ENCODE measurements at places on chromosomes 13 and 19.

DNA sequence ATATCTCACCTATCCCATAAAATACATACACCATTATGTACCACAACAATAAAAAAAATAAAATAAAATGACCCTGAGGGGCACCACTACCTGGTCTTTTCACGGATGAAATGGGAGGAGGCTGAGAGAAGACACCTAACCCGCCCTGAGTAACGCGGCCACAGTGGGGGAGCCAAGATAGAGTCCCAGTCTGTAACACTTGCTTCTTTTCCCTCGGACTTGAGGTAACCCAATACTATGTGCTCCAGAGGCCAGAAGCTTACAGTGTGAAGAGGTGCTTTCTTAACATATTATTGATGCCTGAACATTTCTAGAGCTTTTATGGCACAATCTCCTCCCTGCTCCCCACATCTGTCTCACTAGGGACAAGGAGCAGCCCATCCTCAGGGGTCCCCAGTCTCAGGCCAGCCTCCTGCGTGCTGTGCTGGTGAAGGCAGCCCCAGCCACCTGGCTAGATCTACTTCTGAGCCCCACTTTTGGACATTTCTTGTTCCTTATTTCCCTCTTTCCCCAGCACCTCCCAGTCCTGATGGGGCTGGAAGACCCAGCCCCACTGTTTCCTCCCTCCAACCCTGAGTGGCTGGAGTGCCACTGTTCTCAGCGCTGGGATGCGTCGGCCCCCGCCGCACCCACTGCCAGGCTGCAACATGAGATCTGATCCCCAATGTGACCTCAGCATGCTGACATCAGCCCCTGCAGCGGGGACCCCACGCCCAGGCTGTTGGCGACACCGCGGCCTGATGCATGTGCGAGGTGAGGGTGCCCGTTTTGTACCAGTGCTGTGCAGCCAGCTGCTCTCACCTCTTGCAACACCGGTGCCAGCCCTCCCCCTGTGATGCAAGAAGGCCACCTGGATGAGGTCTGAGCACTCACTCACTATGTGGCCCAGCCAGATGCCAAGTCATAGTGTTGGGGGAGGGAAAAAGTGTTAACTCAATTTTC, 143.3 kb downstream of the DCLK1 start:
- DNase-seq: no peak

- no peak for DNase-seq
Observed at GRCh38 chr19:41403181-41403970, 5.8 kb downstream of the BCKDHA start.

DNA sequence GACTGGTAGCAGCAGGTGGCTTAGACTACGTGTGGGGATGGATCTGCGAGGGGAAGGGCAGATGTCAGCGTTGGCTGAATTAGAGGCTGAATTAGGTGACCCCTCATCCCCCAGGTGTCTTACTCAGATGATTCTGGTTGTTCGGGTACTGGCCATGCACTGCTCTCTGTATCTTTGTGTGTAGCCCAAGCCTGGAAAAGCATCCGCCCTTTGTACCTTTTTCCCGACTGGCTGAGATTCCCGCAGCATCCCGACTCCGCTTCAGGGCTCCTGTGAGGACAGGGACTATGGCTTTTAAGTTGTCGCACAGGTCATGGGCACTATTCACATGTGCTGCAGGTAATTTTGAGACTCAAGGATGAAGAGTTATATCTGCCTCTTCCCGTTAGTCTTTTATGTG, 7.2 kb downstream of the TFDP1 start:
- no peak for DNase-seq

- no peak for DNase-seq
Observed at GRCh38 chr19:12623361-12624031, 12.8 kb downstream of the ZNF791 start.

GRCh38 chr19:37966211-37966661, 59.2 kb downstream of the SIPA1L3 start:
- DNase-seq: no peak

DNA sequence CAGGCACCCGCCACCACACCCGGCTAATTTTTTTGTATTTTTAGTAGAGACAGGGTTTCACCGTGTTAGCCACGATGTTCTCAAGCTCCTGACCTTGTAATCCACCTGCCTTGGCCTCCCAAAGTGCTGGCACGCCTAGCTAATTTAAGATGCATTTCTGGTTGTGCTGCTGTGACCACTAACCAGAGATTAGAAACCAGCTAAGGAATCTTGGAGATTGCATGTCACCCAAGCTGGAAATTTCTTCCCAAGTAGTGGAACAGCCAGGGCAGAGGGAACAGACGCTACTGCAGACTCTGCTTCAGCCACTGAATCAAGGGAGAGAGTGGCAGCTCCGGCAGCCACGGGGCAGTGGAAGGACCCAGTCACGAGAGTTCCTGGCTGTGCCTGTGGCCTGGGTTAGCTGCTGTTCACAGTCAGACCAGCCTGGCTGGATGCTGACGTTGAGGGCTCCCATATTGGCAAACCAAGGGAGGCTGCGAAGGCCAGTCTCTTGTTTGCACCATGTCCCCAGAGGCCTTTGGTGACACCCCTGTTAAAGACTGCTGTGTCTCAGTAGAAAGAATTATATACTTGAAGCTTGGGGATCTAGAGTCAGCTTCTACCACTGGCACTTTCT, 7.9 kb downstream of the TPM4 start:
- DNase-seq: no peak

DNA sequence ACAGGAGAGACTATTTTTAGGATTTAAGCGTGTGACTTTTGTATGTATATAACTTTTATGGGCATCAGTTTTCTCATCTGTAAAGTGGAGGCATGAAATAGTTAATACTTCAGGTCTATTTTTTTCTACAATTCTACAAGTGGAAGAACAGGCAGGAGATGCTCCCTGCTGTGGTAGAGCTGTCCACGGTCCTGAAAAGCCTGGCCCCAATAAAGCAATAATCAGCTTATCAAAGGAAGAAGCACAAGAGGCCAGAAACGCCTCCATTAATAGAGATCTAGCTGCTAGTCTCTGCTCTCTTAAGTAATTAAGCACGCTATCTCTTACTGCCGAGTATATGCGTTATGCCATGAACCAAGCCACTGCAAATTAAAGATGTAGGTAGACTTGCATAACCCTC, 28.0 kb upstream of the WASF3 start:
- DNase-seq: no peak

GRCh38 chr13:62593804-62594203, 1178.2 kb upstream of the PCDH20 start:
- no peak for DNase-seq

DNA sequence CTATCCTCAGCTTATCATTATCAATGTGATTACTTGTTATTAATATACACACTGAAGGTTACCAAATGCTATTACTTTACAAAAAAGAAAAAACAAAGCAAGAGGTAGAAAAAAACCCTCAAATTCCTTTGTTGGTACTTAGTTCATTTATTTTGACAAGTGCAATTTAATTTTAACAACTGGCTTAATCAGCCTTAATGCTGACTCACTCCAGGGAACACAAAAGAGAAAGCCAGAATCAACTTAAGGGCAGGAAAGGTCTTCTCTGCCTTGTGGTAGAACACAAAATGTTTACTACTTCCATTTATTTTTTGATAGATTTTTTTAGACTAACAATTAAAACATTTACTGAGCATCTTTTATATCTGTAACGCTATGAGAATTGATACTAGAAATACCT, 417.1 kb downstream of the PCDH17 start:
- DNase-seq: no peak

GRCh38 chr19:16074488-16075365, 1.6 kb upstream of the TPM4 start:
- no peak for DNase-seq

- no peak for DNase-seq
Observed at GRCh38 chr13:43785650-43786471, 911 bp downstream of the ENOX1 start.

GRCh38 chr19:2354670-2355069, 5.4 kb upstream of the TMPRSS9 start:
- DNase-seq: no peak

- DNase-seq: no peak
Observed at GRCh38 chr19:43581467-43581866, 5.9 kb downstream of the PINLYP start.

DNA sequence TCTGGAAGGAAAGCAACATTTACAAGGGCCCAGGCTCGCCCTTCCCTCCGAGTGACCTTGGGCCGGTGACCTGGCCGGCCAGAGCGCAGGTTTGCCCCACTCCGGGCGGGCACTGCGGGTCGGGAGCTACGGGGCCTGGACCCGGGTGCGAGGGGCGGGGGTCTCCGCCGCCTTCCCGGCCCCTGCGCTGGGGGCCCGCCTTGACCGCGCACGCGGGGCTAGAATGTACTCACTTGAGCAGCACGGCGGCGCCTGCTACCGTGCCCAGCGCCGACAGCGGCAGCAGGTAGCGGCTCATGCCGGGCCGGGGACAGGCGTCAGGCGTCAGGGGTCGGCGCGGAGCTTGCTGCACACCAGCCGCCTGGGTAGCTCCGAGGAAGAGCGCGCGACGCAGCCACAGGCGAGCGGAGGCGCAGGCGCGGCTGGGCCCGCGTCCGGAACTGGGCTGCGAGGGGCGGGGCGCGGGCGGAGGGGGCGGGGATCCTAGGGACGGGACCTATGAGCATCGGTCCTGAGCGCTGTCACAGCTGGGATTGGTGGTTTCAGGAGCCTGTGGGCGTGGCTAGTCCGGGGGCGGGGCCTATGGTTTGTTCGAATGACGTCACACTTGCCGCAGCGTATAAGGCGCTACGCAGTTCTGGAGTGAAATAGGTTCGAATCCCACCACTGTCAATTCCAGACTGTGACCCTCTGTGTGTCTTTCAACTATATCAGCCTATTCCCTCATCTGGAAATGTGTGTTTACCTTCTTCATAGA, at the start of gene RDH13:
TSS of gene RDH13 (minus strand) at position 414 of the 757 bp plus-strand sequence. CDS start at position 298, 116 bp downstream.
- DNase-seq: peak; percentile 90

GRCh38 chr13:46901721-46902120, 4.9 kb upstream of the HTR2A start:
- DNase-seq: no peak

- DNase-seq: peak; percentile 52
Observed at GRCh38 chr13:110471156-110471832, 90.2 kb downstream of the RAB20 start.

DNA sequence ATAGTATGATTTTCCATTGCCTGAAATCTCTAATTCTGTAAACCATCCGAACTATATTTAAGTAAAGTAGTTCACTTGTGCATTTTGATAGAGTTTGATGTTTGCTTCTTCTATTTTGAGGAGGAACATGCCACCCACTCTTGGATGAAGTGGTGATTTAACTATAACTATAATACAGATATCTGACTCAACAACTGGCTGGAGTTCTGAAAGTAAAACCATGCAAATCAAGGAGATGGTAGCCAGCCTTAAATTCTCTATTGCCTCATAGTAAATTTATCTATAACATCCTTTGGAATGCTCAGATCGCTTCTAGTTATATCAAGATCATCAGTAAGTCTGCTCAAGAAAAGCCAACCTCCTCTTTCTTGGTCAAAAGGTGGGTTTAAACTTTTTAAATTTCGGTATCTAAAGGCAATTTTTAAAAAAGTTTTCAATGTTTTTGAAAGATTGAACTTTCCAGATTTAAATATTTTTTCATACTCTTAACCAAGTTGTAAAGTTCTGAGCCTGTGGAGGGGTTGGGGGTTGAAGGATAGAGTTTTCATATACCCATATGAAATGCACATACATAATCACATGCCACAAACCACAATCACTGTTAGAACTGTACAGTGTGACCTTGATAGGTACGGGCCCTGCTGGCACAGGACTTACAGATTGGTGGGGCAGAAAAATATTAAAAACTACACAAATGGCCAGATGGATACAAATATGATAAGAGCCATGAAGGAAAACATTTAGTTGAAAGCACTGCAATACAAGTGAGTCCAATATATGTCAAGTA, 90.5 kb upstream of the RFC3 start:
- DNase-seq: no peak

GRCh38 chr13:35474496-35475211, 1.8 kb downstream of the MAB21L1 start:
- no peak for DNase-seq

DNA sequence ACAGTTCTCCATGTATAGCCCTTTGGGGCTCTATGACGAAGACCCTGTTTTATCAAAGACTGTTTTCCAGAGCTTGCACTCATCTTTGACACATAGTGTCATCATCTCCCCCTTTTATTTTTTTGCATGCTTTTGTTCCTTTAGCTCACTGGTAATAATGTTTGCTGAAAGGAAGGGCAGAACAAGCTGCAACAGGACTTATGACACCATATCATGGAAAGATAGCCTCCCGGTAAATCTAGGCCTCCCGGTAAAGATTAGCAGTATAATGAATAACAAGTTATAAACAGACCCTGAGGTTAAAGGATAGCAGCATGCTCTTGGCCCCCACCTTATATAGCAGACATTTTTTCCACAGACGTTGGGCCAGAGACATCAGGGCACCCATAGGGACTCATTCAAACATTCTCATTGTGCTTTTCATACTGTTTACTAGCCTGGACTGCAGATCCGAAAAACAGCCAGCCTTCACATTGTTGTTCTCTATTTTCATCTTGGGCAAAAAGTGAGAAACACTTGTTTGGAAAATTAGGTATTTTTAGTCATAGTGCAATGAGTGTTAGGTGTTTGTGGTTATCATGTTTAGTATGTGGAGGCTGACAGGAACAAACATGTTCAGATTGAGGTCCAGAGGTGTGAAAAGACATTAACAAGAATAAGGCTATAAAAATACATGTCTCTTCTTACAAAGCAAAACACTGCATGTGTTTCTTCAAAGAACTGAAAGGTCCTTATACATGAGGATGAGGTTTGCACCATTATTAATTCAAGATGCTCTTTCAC, 136.9 kb upstream of the SPRY2 start:
- DNase-seq: no peak

DNA sequence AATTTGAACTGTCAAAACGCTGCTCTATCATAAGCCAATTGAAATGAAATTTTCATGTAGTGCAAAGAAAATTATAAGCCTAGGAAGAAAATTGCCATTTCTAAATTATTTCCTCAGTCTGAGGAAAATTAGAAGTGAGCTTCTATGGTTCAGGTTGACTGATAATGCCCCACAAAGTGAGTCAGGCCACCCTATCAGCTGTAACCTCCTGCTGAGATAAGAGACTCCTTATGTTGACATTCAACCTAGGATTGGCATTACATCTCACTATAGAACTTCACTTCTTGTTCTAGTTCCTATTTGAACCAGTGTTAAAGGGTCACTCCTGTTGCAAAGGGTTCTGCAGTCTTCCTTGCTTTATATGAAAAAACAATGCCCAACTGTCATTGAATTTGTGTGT, 32.6 kb upstream of the RFC3 start:
- DNase-seq: no peak

- peak; percentile 60 for DNase-seq
Observed at GRCh38 chr19:17079710-17080439, 4.3 kb downstream of the MYO9B start.

GRCh38 chr13:107276936-107277335, 709.0 kb upstream of the ARGLU1 start:
- DNase-seq: no peak

Data from CD14-positive monocyte (primary cell).